ENCODE measurements at places on chromosomes 3 and 15.

- DNase-seq: no peak
Observed at GRCh38 chr3:129313665-129314385, 35.2 kb downstream of the HMCES start.

DNA sequence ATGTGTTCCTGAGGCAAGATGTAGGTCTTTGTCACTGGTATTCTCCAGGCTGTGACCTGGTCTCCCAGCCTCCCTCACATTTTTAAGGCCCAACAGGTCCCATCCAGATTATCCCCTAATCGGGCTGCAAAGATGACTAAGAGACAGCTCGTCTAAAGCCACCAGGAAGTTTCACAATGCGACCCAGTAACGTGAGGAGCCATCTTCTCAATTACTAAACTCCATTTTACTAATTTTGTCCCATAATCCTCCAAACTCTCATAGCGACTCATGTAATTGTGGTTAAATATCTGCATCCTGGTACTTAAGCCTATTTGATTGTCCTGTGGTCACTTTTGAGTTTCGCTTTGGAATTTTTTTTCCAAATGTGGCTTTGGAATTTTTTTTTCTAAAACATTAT lies 8.7 kb upstream of the PLA2G4F start:
- DNase-seq: no peak

DNA sequence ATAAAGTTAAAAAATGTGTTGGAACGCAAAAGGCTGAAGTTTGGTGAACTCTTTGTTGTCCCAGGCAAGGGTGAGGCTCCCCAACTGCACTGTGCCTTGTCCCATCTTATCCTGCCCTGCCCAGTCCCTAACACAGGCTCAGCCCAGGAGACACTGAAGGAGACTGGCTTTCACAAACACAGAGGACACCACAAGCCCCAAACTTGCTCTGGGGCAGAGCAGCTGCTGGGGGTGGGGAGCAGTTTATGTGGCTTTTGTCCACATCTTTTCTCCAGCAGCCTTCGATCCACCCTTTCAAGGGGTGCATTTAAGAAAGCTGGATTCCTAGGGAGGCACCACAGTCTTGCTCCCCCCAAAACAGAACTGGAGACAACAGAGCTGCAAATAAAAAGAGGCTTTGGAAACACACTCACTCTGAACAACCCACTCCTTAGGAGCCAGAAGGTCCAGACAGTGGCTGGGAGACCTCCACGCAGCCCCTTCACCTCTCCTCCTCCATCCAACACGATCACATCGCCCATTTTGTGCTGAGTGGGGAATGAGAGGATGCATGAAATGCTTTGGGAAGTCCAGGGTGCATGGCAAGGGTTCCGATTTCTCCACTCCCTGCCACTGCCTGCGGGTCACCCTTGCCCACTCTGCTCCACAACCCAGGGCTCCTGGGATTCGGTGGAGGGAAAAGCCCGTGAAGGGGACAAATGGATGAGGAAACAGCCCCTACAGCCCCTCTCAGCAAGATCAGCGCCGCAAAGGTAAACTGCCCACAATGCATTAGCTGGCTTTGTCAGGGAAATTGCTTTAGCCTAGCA lies 260.5 kb upstream of the TLE3 start:
- DNase-seq: peak; percentile 21

- DNase-seq: no peak
Observed at GRCh38 chr15:59791079-59791478, 102.0 kb upstream of the BNIP2 start.

- no peak for DNase-seq
Observed at GRCh38 chr15:79218588-79219200, 63.8 kb upstream of the ANKRD34C start.

DNA sequence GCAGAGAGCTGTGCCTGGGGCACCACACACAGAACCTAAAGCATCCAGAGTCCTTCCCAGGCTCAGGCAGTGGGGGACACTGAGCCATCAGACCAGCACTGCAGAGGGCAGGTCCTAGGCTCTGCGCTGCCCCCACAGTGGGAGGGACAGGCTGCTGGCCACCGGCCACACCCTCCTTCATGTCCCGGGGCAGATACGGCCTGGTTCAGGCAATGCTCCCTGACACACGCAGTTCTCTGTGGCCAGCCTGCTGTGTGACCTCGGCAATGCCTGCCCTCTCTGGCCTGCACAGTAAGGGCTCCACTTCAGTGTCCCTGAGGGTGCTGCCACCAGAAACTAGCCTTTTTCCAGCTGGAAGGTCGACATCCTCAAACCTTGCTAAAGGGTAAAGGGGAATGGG lies 12.4 kb downstream of the LINGO1 start:
- DNase-seq: no peak

DNA sequence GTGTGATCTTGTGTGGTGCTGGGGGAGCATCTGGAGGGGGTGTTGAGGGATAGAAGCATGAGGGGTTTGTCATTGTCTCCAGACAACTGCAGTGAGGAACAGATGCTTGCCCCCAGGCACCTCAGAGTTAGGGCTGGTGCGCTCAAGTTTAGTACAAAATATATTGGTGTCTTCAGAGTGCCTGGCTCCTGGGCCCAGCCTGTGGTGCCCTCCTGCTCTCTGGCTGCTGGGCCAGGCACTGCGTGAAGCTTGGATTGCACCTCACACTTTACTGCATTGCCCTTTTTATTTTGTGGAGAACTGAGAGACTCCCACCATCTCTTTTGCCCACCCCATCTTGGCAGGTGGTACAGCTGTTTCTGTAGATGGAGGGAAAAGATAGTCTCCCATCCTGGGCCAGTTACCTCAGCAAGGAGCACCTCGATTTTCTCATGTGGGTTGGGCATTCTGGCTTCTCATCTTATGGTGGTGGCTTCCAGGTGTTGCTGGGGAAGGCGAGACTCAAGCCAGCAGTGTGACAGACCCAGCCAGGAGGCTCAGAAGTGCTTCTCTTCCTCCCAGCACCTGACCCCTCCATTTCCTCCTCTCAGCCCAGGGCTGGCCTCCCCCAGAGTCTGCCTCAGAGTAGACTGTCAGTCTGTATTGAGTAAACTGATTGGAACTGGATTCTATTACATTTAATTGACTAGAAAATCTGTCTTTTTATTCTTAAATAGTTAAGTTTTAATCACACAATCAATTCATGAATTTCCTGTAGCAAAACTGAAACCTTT lies 140.5 kb downstream of the DNAJB8 start:
- peak; percentile 45 for DNase-seq

GRCh38 chr15:61141497-61142125 lies 87.5 kb downstream of the RORA start:
- DNase-seq: no peak

Data from aorta (tissue), 5 donors.